ENCODE measurements at places on chromosomes 13 and 19.

- ATAC-seq = no peak
Observed at GRCh38 chr19:35524181-35524837, 3.8 kb downstream of the SBSN start.

- no peak for ATAC-seq
Observed at GRCh38 chr19:31961191-31961590, 384.2 kb upstream of the ZNF507 start.

DNA sequence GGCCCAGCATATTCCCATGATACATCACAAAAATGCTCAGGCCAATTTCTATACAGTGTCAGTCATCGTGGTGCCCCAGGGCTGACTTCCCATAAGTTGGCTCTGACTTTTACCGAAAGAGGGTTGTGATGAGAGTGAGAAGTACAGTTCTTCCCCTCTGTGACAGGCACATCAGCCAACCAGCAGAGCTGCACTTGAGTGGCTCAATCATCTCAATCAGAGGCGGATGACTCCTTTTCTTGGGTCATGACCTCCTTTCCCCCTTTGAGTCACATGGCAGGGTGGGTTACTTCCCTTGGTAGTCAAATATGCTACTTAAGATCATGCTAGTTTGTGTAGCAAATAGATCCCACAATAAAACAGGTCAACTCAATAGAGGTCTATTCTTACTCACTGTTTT, 6.9 kb upstream of the AMER2 start:
- ATAC-seq = no peak

DNA sequence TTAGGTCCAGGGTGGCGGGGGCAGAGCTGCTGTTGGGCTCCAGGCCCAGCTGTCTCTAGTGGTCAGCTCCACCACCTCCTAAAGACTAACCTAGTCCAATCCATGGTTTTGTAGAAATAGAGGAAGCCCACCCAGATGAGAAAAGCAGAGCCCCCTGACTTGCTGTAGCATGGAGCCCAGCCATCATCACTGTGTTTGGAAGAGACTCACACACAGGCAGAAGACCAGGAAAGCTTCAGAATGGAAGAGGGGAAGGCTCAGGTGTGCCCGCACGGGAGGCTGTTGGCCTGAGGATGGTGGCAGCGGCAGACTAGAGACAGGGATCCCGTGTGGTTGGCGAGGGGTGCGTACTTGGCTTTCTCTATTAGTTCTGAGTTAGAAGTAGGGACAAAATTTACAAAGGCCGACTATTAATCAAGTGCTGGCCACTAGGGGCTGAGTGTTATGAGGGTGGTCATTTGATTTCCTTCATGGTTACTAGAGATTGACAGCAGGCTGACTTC, 193.2 kb upstream of the SOX1 start:
- no peak for ATAC-seq

- ATAC-seq = no peak
Observed at GRCh38 chr13:89577301-89577700, 1770.2 kb upstream of the MIR17HG start.

- no peak for ATAC-seq
Observed at GRCh38 chr13:113049981-113050380, 55.6 kb upstream of the F7 start.

DNA sequence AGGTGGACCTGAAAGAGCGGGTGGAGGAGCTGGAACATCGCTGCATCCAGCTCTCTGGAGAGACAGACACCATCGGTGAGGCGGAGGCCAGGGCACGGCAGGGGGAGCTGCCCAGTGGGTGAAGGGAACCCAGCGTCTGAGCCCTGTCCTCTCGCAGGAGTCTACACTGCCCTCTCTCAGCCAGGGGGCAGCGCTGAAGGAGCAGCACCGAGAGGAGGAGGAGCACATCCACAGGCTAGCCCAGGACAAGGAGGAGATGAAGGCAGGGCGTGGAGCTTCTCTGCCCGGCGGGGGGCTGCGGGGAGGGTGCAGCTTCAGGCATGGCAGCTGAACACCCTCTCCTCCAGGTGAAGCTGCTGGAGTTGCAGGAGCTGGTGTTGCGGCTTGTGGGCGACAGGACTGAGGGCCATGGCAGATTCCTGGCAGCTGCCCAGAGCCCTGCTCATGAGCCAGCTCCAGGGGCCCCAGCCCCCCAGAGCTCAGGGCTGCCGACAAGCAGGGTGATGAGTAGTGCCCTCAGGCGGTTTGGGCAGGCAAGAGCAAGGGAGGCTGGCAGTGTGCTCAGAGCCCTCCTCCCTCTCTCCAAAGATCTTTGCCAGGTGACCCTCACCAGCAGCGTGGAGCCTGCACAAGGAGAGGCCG, 31.4 kb upstream of the ZNF492 start:
- ATAC-seq = no peak

DNA sequence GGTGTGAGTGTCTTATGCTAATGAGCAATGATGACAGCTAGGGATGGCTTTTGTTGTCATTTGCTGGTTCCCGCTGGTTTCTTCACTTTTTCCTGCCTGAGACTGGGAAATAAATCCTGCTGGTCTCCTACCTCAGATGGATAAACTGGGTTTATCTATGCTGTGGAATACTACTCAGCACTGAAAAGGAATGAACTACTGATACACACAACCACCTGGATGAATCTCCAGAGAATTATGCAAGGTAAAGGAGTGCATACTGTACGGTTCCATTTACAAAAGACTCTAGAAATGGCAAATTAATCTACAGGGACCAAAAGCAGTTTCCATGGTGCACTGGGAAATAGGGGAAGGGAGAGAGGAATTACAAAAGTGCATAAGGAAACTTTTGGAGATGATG, 41.2 kb upstream of the UBE2L5 start:
- no peak for ATAC-seq

- ATAC-seq = no peak
Observed at GRCh38 chr19:585551-586110, 4.0 kb upstream of the HCN2 start.

DNA sequence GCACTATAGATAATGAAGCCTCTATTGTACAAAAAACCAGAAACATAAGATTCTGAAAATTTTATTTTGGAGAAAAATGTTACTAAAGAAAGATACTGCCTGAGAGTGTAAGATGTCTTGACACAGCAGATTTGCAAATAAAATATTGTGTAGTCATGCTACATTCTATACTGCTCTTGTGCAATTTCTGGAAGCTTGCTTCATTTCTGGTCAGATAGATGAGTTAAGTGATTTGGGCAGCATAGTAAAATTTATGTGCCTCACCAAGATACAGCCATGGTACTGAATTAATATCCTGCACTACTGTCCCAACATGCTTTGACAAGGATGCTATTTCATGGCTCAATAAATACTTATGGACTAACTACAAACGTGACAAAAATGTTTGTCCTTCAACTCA, 55.1 kb upstream of the STARD13 start:
- peak; percentile 20 for ATAC-seq
